T follicular helper cell (primary cell): ENCODE measurements at places on chromosomes 5 and 9.
A peak's percentile ranks its signal among the peaks of the same experiment; 100 is the strongest.

- DNase-seq, result no peak
These were observed 71.9 kb downstream of the ACTL7B start for GRCh38 chr9:108783731-108784495.

GRCh38 chr9:6759185-6759977, 1.6 kb downstream of the KDM4C start:
- DNase-seq, result peak; percentile 12

DNA sequence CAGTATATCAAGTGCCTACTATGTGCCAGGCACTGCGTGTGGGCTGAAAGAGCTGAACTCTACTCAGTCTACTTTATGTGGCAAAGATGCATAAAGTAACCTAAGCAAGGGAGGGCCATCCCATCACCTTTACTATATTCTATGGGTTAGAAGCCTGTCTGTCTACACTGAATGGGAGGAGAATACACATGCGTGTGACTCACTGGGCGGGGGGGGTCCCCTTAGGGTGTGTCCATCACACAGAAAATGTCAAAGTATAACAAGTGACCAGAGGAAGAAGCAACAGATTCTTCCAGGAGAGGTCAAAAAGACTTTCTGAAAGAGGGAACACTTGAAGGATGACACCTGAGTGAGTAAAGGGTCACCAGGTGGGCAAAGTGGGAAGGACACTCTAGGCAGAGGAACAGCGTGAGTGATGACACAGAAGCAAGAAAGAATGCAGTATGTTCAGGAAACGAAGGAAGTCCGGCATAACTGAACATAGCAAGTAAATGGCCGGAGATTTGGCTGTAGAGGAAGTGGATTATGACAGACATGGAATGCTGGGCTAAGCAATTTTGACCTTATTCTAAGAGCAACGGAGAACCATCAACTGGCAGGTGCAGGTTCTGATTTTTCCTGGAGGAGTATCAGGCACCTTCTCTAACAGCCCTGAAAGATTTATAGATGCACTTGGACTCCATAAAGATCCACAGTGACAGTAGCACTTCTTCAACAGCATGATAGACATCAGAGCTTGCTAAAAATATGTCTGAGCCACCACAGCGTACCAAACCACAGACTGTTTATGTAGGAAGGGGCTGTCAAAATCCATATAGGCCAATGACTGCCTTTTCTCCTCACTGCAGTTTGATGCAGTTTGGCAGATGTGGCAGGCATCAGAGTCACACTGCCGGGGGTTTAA, 8.0 kb upstream of the WHRN start:
- DNase-seq, result no peak

GRCh38 chr9:81737871-81738507, 48.6 kb upstream of the TLE1 start:
- no peak for DNase-seq

GRCh38 chr5:96076451-96076850, 114.8 kb upstream of the ELL2 start:
- no peak for DNase-seq

DNA sequence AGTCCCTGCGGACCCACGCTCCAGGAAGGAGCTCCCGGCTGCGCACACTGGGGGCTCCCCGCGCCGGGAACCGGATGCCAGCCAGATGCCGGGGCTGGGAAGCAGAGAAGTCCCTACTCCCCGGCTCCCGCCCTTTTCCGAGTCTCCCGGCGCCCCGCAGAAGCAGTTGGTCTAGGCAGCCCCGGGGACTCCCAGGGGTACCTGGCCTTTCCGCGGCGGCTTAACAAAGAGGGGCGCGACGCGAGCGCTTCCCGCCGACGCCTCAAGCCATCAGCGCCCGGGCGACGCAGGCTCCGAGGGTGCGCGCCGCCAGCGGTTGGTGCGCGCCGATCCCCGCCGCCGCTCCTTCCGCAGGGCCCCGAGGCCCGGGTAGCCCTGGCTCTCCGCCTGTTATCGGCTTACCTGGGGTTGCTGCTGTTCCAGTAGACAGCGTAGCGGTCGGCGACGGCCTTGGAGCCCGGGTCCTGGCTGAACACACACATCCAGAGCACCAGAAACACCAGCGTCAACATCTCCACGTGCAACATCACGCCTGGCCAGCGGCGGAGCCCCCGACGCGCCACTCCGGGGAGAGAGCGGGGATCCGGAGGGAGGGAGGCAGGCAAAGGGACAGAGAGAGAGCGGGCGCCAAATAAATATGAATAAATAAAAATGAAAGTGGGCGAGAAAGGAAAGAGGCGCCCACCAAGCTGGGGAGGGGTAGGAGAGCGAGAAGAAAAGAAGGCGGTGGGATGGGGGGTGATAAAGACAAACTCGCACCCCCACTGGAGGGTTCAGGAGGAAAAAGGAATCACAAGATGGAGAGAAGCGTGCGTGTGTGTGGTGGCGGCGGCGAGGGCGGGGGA, 428 bp downstream of the EFNA5 start:
- no peak for DNase-seq

GRCh38 chr5:40578501-40579451, 100.9 kb upstream of the PTGER4 start:
- no peak for DNase-seq

- DNase-seq, result no peak
These were observed 29.9 kb upstream of the TCF7 start for GRCh38 chr5:134084570-134084969.

- DNase-seq, result no peak
These were observed 509.8 kb downstream of the CSNK1G3 start for GRCh38 chr5:124021776-124022175.

DNA sequence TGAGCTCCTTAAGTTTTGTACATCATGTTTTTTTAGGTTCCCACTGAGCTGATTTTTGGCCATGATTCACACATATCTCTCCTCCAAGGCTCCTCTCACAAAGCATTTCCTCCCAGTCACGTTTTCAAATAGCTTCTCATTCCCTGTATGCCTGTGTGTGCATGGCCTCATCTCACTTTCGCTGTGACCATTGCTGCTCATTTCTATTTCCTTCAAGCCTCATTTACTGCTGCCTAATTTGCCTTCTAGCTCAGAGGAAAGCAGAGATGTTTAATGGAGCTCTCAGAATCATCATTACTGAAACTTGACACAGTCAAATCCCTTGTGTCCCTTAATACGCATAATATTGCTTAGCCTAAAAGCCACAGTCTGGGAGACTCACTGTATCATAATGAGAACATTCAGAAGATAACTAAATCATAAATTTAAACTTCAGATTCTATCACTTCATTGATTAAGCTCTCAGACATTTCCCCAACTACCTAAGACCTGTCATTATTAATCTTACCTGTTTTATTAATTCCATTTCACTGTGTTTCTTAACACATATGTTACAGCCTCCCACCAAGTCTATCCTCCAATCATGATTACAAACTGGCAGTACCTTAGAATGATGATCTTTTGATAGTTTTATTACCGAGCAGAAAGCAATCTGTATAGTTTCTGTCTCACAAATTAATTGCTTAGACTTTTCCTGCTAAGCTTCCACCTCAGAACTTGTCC, 278.3 kb upstream of the PTGER4 start:
- DNase-seq, result no peak

- DNase-seq, result no peak
These were observed 32.8 kb upstream of the CPEB4 start for GRCh38 chr5:173855162-173855994.

GRCh38 chr5:168269937-168270330, 21.5 kb upstream of the WWC1 start:
- DNase-seq, result no peak

- no peak for DNase-seq
These were observed 208.4 kb downstream of the CD180 start for GRCh38 chr5:66987949-66988838.

DNA sequence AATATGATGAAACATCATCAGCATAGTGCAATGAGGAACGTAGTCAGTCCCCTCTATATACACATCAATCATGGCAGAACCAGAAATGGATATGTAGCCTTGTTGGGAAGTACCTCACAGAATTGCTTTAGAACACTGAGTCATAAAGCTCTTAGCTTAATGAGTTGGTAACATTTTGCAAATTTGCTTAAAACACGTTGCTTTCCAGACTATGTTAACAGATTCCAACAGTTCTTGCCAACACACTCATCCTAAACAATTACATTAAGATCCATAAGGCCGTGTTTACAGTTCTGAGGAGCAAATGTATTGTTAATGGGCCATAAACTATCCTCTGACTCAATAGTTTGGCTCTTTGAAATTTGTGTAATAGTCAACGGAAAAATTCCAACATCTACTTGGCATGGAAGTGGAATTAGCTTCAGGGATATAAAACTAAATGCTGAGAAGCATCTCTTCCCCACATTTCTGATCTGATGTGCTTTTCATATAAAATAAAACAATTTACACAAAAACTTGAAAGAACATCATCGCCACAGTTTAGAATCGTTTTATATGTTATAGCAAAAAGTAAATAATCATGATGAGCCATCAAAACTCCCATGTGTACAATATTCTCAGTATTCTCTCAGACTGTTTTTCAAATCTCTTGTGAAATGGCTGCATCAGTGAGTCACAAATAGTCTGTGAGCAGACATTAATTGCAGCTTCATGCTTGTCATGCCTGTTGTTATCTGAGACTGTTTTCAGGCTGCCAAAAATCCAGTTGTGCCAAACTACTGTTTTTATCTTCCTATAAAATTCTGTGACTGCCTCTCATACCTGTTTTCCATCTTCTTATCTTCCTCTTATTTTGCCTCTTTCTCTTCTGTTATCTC, 291.9 kb downstream of the COX7C start:
- DNase-seq, result no peak

- DNase-seq, result no peak
These were observed 58.8 kb downstream of the SNX30 start for GRCh38 chr9:112809351-112809848.

DNA sequence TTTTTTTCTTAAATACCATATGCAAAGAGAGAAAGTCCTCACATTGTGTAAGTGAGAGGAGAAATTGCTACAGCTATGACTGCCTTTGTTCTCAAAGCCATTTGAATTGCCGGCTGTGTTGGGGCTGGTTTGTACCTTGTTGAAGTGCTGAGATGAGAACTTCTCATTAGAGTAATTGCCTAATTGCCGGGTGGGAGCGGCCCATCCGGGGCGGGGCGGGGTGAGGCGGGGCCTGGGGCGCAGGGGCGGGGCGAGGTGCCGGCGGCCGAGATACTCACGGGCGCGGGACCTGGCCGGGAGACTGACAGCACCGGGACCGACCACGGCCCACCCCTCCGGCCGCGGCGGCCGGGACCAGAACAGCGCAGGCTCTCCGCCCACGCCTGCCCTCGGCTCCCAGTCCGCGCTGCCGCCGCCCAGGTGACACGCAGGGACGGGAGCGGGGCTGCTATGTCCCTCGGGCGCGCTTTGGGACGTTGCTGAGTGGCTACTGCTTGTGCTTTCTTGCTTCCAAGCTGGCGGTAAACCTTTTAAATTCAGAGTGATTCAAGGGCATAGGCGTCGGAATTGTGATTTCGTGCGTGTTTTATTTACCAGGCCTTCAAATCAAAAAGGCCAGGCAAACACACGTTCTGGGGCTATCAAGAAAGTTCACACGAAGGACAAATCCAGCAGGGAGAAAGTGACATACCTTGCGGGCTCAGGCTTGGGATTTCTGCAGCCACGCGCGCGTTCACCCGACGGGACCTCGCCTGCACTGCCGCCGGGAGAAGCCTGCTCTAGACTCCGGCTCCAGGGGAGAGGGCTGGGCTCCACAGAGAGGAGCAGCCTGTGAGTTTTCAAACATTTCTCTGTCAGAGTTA, 269.1 kb downstream of the FANCC start:
- DNase-seq, result peak; percentile 21

DNA sequence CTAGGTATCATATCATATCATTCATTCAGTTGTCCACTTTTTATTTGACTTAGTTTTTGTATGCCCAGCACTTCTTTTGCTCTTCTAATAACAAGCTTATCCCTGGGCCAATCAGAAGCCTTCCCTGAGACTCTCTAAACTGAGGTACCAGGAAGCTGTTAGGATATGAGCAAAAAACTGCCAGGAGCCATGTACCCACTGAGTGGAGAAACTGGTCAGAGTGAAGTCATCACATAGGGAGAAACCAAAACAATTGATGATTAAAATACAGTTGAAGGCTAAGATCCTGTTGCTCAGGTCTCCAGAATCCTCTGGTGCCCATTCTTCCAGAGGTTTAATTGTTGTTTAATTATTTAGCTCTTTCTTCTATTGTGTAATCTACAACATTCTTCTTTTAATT, 120.2 kb downstream of the KIAA0825 start:
- no peak for DNase-seq

GRCh38 chr9:112248722-112249121, 73.6 kb upstream of the SUSD1 start:
- DNase-seq, result no peak

DNA sequence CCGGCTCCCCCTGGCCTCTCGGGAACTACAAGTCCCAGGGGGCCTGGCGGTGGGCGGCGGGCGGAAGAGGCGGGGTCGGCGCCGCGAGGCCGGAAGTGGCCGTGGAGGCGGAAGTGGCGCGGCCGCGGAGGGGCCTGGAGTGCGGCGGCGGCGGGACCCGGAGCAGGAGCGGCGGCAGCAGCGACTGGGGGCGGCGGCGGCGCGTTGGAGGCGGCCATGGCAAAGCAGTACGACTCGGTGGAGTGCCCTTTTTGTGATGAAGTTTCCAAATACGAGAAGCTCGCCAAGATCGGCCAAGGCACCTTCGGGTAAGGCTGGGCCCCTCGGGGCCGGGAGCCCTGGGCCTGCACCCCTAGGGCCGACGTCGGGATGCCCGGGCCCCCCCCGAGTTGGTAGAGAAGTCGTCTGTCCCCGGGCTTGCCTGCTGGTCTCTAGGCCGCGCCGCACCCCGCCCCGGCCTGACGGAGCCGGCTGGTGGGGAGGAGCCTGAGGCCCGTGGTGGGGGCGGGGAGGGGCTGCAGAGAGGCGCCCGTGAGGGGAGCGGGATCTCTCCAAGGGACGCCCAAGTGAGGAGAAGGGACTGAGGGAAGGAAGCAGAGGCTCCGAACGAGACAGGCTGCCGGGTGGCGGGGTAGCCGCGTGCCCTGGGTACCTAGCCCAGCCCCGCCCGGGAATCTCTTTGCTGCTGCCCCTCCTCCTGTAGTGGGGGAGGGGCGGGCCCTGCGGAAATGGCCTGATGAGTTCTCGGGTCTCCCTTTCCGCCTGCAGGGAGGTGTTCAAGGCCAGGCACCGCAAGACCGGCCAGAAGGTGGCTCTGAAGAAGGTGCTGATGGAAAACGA, at the start of gene CDK9:
TSS of gene CDK9 (plus strand) at position 102 of the 840 bp plus-strand sequence. CDS start at position 217, 115 bp downstream.
- peak; percentile 90 for DNase-seq

- DNase-seq, result no peak
These were observed 1.8 kb upstream of the EGR1 start for GRCh38 chr5:138463419-138464007.

DNA sequence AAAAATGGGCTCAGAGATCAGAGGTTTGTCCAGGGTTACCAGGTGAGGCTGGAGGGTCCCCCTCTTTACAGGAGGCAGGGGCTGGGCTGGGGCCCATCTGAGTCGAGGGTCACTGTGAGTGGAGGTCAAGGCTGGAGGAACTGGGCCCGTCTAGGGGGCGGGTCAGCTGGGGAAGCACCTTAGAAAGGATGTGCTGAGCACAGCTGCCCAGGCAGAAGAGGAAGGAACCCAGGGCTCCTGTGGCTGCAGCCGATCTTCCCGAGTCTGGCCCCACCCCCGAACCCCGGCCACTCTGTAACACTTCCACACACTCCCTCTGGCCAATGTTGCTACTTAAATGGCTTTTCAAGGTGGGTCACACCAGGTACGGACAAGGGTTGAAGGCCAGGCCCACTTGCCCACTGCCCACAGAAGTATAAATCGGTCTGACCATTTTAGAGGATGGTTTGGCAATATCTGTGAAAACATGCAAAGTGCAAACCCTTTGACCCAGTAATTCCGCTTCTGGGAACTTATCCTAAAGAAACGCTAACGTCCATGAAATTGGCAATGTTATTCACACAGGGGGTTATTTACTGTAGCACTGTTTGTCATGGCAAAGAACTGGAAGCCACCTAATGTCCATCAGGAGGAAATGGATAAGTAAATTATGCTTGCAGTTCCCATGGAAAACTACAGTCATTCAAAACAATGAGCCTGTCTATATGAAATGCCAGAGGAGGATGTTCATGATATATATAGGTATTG, 30.5 kb upstream of the EEIG1 start:
- no peak for DNase-seq
